RWPE2 (cell line): ENCODE measurements at places on chromosomes 5 and 9.

DNA sequence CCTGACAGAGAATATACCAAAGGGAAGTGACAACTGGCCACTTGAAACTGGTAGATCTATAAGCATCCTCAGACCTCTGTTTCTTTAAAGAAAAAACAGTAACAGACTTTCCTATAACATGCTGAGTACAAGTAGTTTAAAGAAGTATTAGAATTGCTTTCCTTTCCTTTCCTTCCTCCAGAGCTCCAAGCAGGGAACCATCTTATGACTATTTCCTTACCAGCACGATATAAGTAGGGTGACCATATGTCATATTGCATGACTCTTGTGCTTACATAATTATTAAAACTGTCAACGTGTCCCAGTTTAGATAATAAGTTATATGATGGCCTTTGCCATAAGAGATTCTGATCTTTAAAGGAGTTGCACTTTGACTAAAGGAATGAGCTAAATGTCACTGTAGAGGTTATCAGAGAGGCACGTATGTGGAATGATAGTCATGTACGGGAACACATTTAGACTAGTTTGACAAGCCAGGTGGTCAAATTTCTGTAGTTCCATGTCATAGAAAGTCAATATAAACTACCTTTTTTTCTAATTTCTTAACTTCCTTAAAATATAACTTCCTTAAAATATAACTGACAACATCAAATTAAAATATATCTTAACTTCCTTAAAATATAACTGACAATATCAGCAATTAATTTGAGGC, 212.7 kb upstream of the CD180 start:
- DNase-seq, result no peak

GRCh38 chr9:12403721-12404120, 289.5 kb upstream of the TYRP1 start:
- DNase-seq, result no peak

GRCh38 chr5:84696651-84697050, 312.0 kb upstream of the EDIL3 start:
- peak; percentile 79 for DNase-seq

- no peak for DNase-seq
These were observed 26.0 kb downstream of the GAS1 start for GRCh38 chr9:86921151-86921923.

DNA sequence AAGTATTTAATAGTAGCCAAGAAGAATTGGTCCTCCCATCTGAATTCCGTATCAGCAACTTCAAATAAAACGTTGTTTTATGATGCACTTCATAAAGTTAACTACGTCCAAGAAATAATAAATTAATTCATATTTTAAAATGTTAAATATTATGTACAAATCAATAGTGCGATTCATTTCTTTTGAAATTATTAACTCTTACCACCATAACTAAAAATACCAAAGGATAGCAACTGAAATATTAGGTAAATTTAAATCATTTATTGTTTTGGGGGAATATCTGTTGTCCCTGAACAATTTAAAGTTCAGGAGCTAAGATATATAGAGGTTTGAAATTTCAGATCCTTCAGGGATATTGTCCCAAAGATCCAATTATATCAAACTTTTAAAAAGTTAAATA, at the start of gene OR2K2:
Gene OR2K2, minus strand, starts transcription at position 101 of the 400 bp plus-strand sequence. CDS start 1,791 bp downstream, outside the sequence.
- no peak for DNase-seq

DNA sequence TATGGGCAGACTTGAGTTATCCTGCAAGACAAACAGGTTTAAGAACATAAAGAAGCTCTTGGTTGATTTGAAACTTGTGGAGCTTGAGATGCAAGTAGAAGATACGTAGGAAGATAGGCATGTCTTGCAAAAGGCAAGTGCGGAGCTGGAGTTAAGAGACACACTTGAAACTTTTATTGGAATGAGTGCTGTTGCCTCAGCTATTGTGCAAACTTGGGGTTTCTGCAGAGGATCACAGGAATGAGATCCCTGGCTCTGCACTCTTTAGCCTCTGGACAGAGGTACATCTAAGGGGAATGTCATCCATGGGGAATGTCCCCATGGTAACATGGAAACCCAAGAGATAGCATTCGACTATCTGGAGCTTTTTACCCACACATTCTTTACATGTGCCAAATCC, 121.1 kb downstream of the ADCY2 start:
- DNase-seq, result no peak

DNA sequence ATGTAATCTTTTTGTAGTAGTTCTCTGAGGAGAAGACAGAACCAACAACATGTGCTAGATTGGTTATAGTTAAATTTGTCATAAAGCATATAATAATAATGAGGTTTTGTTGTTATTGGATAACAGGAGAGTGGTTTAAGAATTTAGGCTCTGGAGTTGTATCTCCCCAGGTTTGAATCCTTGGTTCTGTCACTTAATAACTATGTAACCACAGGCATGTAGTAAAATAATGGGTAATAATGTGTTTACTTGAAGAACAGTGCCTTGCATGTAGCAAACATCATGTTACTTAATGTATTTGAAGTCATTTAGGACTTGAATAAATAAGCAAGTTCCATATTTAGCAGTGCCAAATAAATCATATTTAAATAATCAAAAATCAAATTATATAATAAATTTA, 55.8 kb downstream of the NSD1 start:
- no peak for DNase-seq
